ENCODE measurements at places on chromosomes 5 and 9. TPM values are rescaled to one million over a fixed set of nuclear protein-coding genes. Genes with fewer than 3 reads are reported as not detected.

Gene CER1
- not detected for total RNA-seq

Gene ANKRD55
- not detected for total RNA-seq

Gene ENG
- total RNA-seq, result 60.8 TPM

Gene C9orf153
- under 0.01 TPM for total RNA-seq

Gene PDE6A
- total RNA-seq, result under 0.01 TPM

Gene TXNDC8
- not detected for total RNA-seq

Gene RNF208
- 0.29 TPM for total RNA-seq

Gene PCDHA7
- 0.72 TPM for total RNA-seq

Gene TTF1
- total RNA-seq, result 8.0 TPM

Gene PCDHA3
- 0.59 TPM for total RNA-seq

Gene PCDHGA8
- total RNA-seq, result 3.5 TPM

Gene ORM2
- not detected for total RNA-seq

Gene HTR1A
- total RNA-seq, result not detected

Gene CARD9
- 5.1 TPM for total RNA-seq

Gene TMEM252
- not detected for total RNA-seq

Gene AK8
- total RNA-seq, result 1.1 TPM

Gene ACTL7A
- total RNA-seq, result not detected

Gene PCDHB12
- total RNA-seq, result 0.59 TPM

Gene NRARP
- total RNA-seq, result under 0.01 TPM

Gene IL11RA
- 38.0 TPM for total RNA-seq

Gene GDF9
- 0.29 TPM for total RNA-seq

Data from osteoblast (primary cell).